Stimulated activated CD8-positive, alpha-beta memory T cell treated with anti-CD3 and anti-CD28 coated beads, Interleukin-4, amount 100 ng/mL, for 1 hour (primary cell): ENCODE measurements at places on chromosomes 5 and 9.

GRCh38 chr5:40605295-40605958 is 74.3 kb upstream of the PTGER4 start:
- no peak for DNase-seq

GRCh38 chr9:70435948-70436347 is 21.5 kb upstream of the KLF9 start:
- no peak for DNase-seq

DNA sequence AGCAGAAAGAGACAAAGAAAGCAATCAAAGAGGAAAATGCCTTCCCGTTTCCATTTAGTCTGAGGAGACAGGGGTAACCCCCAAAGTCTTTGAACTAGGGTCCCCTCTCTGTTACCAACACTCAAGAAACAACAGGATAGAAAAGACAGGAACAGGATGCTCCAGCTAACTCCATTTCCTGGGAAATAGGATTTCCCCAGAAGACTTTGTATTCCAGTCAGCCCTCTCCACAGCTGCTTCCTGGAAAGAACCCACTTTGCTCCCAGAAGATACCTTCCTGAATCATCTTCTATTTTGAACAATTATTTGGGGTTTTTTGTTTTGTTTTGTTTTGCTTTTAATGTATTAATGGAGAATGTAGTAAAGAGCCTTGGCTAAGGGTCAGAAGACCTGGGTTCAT is 56.0 kb downstream of the KLHL3 start:
- DNase-seq = no peak

DNA sequence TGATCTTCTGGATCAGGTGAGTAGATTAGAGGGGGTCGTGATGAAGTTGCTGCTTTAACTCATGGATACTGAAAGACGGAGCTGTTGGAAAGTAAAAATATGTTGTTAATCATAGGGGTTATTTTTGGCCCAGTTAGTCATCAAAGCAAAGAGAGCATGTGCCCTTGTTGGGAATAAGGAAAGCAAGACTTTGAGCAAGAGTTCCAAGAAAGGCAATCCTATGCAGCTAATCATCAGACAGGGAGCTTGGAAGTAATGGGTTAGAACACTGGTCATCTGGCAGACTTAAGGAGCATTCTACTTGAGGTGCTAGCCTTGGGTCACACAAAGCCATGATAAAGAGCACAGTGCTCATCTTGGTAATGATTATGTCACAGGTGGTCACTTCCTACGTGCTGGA is 18.3 kb downstream of the ASPN start:
- DNase-seq = no peak

DNA sequence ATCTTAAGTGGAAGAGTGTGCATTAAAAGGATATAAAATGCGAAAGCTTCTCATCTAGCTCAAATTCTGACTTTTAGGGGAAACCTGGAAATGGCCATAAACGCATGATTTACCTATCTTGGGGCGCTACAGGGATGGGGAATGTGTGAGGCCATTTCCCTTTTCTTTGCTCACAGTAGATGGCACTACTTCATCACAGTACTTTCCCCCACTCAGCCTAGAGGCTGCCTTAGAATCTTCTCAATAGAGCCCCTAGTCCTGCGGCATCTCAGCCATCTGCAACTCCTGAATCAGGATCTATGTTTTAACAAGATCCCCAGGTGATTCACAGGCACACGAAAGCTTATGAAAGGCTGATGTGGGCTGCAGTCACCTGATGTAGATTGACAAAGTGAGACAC is 110.8 kb downstream of the LHFPL2 start:
- no peak for DNase-seq

DNA sequence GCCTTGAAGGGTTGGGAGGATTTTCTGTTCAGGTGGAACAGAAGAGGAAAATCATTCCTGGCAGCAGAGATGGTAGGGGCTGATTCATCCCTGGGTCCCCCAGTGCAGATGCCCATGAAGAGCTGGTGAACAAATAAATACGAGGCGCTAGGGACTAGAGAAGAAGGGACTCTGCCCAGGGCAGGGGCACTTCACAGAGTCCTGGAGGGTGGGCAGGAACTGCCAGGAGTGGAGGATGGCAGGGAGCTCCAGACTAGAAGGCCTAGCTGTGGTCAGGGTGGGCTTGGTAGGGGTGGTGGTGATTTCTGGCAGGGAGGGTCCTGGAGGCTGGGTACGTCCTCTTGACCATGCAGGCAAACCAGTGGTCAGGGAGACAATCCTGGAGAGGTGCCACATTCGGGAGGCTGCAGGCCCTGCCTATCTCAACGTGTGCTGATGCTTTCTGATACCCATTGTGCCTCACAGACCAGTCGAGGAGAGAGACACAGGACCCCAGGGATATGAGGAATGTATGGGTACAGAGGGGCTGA is 69.9 kb downstream of the CRB2 start:
- no peak for DNase-seq

- no peak for DNase-seq
Observed at GRCh38 chr5:163623986-163624385, 118.6 kb downstream of the MAT2B start.

- DNase-seq = no peak
Observed at GRCh38 chr9:69627281-69627680, 44.9 kb downstream of the APBA1 start.

- no peak for DNase-seq
Observed at GRCh38 chr5:95827892-95828246, 5.3 kb upstream of the GLRX start.

GRCh38 chr5:132776131-132776937 is 705 bp downstream of the SEPTIN8 start:
- DNase-seq = no peak

DNA sequence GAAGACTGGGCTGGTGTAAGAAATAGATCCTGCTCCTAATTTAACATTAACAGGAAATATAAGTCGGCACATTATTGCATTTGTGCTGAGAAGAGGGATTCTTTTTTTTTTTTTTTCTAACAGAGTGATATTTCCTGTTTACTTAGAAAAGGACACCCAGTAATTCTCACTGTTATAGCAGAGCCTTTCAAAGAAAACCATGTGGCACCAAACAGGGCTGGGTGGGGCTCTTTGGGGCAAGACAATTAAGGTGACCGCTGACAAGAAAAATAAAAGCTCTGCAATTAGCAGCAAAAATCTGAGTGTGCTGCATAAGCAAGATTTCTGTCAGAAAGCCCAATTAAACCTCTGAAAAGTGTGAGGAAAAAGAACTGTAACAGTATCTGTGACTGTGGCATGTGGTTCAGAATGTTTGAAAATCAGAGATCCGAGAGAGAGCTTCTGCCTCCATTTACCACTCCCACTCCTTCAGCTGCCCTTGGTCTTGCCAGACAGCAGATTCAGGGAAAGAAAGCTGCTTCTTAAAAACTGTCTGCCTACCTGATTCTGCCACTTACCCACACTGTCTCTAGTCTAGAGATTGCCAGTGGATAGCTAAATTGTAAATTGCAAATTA is 77.1 kb upstream of the IQGAP2 start:
- DNase-seq = no peak

DNA sequence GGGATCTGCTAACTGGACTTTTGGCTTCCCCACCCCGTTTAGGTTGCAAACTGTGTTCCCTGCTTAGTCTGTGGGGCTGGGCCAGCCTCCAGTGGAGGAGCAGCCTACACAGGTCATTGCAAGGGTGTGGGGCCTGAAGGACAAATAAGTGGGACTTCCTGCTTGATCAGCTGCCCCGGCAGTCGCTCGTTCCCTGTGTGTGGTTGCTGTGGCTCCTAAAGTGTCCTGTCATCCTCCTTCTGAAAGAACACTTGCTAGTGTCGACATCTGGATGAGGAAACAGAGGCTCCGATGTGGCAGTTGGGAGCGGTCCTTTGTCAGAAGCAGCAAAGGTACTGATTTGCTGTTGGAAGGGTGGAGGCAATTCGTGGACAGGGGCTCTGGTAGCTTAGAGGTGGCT is 88.9 kb upstream of the TBCA start:
- DNase-seq = no peak

- no peak for DNase-seq
Observed at GRCh38 chr5:151108566-151108965, 27.7 kb upstream of the TNIP1 start.

DNA sequence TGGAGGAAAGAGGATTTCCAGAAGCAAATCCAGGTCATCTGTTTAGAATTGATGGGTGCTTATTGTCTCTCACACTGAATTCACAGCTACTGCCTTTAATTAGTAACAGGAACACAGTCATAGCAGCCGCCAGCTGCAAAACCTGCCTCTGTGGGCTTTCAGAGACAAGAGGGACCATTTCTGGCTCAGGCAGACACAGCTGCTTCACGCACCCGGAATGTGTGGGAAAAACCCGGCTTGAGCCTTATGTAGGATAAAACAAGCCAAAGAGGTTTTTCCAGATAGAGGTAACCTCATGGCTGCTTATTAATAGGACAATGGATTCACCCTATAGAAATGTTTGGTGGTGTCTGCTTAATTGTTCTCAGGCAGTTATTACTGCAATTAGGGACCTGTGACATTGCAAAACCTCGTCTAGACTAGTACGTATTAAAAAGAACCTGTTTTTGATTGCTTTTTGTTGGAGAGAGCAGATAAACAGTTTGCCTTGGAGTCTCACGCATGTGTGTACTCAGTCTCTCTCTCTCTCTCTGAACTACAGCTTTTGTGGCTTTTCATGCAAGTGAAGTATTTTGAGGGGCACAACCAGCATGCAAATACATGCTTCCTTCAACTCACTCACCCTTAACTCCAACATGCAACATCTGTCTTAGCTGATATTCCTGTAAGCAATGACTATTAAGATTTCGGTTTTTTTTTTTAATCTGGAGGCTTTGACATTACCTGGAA is 302.7 kb downstream of the PLK2 start:
- DNase-seq = no peak

DNA sequence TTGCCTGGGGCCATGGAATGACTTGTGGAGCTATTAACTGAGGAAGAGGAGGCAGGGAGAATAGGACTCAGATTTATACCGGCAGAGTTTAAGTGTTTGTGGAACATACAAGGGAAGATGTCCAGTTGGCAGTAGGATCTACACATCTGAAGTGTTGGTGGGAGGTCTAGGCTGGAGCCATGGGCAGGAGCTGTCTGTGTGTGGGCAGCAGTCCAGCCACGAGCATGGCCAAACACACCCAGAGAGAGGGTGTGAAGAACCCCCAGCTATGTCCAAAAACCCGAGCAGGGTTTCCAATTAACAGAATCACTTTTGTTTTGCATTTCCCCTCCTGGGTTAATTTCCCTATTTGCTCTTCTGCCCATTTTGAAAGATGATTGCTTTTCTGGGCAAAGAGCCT is 393.7 kb downstream of the CDK5RAP2 start:
- no peak for DNase-seq

DNA sequence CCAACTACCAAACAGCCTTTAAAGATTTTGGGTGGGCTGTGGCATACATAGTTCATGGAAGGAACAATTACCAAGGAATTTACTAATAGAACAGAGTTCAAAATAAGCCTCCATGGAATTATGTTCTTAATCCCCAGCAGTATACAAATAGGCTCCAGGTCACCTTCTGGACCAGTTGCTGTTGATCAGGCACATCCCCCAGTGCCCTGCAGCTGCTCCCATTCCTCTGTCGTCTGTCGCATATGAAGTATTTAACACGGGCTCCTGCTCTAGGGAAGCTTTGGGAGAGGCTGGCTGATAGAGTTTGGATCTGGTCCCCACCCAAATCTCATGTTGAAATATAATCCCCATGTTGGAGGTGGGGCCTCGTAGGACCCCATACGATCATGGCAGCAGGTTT is 17.8 kb downstream of the SHC3 start:
- DNase-seq = no peak

- no peak for DNase-seq
Observed at GRCh38 chr9:2466703-2467102, 154.9 kb upstream of the VLDLR start.

DNA sequence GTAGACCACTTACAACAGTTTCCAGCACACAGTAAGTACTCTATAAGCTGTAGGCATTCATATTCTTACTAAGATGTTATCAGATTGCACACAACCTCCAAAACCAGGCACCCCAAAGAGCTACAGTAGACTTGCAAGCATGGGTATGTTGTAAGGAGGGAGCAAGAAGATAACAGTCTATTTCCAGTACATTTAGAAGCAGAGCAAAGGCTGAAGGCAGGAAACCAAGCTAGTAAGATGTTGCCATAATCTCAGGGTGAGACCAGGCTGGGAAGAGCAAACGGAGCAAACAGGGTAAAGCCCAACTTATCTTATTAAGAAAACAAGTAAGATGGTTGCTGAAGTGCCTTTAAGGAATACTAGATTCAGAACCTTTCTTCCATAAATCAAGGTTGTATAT is 161.1 kb downstream of the GLIS3 start:
- DNase-seq = no peak

- DNase-seq = no peak
Observed at GRCh38 chr9:28801144-28801799, 1228.0 kb upstream of the C9orf72 start.

DNA sequence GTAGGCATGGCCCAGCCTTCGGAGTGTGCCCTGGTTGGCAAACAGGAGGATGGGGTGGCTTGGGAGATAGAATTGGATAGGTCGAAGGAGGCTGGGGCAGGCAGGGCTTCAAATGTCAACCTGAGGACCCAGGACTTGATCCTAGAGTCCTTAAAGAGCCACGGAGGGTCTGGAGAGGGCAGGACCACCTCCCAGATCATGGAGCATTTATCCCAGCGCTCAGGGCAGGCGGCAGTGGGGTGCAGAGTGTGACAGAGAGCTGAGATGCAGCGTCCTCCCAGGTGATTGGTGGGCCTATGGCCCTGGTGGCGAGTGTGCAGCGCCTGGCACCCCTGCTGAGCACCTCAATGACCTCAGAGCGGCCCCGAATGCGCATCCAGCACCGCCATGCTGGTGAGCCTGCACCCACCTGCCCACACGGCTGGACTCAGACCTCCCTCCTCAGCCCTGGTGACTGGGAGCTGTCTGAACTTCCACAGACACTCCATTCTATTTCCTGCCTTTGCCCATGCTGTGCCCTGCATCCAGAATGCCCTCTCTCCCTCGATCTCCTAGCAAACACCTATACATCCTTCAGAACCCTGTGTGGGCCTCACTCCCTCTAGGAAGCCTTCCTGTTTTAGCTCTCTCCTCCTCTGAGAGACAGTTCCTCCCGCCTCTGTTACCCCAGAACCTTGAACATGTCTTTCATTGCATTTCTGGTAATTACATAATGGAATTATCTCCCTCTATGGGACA is 6.3 kb downstream of the ADGRD2 start:
- DNase-seq = no peak

DNA sequence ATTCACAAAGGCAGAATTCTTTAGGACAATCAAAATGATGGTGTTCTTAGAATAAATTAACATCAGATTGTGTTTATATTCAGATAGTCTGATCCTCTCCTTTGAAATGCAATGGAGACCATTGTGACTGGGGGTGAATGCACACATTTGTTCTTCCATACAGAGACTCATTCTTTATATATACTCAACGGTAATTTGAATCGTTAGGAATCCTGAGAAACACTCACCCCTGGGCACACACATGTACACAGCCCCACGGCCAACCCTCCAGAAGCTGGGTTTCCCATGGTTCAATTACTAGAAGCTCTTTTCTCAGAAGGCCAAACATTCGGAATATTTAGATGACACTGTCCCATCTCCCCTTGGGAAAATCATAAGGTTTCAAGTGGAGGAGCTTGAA is 57.5 kb upstream of the EPB41L4B start:
- no peak for DNase-seq
